ENCODE measurements at places on chromosomes 4 and X.
A peak's percentile ranks its signal among the peaks of the same experiment; 100 is the strongest.

- DNase-seq = no peak
Measured at GRCh38 chrX:127207326-127207725, 387.8 kb downstream of the PRR32 start.

GRCh38 chr4:53313510-53313909 lies 52.4 kb downstream of the SCFD2 start:
- DNase-seq = no peak

DNA sequence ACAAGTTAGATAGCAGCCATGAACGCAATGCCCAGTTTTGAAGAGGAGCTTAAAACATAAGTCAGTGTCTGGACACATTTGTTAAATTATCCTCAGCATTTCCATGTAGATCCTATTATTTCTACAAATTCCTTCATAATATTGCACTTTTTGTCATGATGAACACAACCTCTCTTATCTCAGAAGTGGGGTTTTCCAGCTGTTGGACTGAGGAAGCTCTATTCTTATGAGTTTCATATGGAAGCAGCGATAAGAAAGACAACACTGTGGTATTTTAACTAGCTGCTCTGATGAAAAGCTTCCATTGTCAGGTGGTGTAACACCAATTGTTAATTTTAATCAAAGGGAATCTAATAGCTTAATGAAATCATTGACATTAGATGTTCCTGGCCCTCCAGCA lies 308.7 kb downstream of the GBA3 start:
- DNase-seq = no peak

DNA sequence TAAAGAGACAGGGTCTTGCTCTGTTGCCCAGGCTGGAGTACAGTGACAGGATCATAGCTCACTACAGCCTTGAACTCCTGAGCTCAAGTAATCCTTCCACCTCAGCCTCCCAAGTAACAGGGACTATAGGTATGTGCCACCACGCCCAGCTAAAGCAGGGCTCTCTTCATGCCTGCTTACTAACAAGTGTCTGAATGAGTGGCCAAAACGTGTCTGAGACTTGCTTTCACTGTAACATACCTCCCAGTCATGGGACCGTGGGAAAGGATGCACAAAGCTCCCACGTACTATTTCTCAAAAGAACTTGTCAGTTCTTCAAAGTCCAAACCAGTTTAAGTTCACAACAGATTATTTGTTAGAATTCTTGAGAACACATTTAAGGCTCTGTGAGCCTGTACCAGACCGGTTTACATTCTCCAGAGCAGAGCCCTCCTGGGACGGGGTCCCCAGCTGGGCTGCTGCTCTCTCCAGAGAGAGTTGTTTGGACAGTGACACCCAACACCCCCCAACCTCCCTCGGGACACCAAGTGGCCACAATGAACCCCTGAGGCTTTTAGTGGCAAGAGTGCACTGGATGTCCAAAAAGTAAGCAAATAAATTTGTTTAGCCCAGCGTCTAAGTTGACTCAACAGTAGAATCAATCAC lies 24.1 kb downstream of the SH3KBP1 start:
- no peak for DNase-seq

- no peak for DNase-seq
Measured at GRCh38 chr4:5956285-5957021, 61.8 kb downstream of the C4orf50 start.

DNA sequence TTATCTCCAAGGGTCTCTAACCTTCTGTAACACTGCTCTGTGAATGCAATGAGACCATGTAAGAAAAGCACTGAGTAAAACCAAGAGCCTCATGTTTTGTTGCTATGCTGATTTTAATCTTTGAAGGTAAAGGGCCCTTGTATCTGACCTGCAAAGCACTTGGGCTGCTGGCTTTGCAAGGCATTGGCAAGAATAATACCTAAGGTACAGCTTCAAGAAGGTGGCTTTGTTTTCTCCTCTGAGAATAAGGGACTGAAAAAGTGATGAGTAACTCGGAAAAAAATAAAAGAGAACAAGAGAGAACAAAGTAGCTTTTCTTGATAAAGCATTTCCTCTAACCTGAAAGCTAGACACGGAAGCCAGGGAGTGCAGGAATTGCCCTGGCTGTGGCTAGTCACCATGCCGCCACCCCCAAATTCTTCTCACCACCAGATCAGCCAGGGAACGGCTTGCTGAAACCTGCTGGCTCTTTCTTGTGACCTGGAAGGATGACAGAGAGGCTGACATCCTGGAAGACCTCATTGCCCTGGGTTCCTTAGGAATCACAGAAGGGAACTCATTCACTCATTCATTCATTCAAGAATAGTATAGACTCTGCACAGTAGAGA lies 41.8 kb upstream of the HS3ST1 start:
- no peak for DNase-seq

GRCh38 chr4:124997124-124997523 lies 284.6 kb upstream of the ANKRD50 start:
- no peak for DNase-seq

- DNase-seq = no peak
Measured at GRCh38 chrX:38335382-38335781, 8.1 kb upstream of the RPGR start.

- no peak for DNase-seq
Measured at GRCh38 chrX:148316446-148316845, 184.0 kb upstream of the AFF2 start.

- DNase-seq = no peak
Measured at GRCh38 chr4:56958111-56958517, 19.3 kb downstream of the NOA1 start.

DNA sequence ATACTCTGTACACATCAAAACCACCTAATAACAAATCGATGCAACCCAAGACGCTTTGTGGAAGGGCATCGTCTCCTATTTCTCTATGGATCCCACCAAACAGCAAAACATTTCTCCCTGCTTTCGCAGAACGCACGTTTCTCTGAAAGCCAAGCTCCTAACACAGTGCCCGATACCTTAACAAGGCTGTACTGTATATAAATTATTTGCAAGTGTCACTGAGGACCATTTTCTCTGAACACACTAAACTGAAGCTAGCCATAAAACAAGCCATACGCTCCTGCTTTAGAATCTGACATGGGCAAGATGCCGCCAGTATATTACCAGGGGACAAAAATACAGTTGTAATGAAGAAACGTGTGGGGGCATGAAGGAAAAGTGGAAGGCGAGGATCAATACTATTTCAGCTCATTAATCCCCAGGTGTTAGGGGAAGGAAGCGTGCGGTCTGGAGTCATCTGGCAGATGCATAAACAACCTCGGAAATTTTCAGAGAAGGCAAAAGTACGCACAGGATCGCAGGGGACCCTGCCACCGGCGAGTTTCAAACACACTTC lies 703 bp downstream of the KCNIP4 start:
- no peak for DNase-seq

DNA sequence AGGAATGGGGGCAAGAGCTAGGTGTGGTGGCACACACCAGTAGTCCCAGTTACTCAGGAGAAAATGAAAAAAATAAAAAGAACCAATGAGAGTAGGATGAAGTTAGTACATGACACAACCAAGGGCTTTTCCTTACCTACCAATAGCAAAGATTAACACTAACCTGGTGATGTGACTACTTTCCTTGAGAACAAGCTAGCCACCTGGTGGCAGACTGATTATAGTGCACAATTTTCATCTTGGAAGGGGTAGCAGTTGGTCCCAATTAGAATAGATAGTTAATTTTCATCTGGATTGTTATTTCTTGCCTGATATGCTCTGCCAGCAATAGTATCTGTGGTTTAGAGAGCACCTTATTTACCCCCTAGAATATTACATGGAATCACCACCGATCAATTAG lies 1216.8 kb upstream of the PABPC4L start:
- DNase-seq = no peak

GRCh38 chrX:13891377-13892140 lies 74.7 kb upstream of the GPM6B start:
- no peak for DNase-seq

DNA sequence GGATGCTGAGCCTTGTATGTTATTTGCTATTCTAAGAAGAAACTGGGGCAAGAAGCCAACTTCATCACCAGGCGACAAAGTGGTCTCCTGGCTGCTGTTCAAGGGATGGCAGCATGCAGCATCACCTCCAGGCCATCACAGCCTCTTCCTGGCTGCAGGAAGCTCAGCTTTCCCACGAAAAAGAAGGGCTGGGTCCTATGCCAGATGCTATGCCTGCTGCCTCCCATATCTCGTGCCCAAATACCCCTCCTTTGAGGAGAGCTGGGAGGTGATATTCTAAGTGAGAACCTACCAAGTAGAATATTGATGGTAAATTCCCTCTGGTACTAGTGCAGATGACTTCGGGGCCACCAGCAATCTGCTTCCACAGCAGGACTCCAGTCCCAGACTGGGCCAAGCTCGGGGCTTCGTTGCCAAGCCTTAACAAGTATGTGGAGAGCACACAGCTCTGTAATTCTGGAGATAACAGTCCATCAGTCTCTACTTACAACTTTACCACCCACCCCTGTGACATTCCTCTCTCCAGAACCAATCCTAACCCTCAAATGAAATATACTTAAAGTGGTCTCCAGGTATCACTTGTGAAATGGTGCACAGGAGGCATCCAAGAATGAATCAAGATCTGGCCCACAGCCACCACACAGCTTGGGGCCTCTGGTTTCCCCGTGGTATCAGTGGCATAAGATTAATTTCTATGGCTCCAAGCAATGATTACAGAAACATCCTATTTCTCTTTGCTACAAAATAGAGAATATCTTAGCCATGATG lies 149.3 kb downstream of the PALLD start:
- DNase-seq = no peak

- DNase-seq = peak; percentile 31
Measured at GRCh38 chr4:99816545-99817308, at the start of gene DAPP1. DAPP1 (plus strand) TSS chr4:99816827; CDS start chr4:99816914, 87 bp downstream.

DNA sequence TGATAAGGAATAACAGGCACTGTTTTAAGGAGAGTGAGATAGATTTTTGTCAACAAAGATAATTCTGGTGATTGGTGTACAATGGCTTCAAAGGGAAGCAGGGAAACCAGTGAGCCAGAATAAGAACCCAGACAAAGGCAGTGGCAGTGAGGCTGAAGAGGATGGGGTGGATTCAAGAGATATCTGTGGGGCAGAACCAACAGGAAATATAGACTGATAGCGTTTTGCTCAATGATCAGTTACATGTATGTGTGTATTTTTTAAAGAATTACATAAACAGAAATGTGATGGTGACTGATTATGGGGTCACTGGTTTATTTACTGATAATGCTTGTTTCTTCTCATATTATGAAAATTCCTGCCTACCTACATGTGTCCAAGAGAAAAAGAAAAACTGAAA lies 66.4 kb downstream of the AMMECR1 start:
- DNase-seq = no peak

DNA sequence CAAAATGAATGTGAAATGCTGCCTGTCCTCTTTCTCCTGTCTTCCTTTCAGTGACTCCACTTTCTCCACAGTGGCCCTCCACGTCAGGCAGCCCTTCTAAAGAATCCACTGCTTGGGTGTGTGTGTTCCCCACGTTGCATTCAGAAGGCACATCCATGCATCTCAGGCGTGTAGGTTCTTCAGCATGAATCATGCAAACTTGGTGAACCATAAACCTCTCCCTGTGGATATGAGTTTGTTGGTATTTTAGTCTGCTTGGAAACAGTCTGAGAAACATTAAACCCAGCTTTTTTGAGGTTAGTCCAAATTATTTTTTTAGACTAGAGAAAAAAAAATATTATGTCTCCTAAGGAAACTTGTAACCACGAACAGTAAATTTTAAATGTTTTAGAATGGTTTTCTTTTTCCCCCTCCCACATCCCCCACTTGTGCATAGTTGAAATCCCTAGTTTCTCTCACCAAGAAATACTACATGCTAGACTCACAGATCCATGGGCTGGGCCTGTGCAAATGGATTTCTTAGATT lies 251.6 kb downstream of the CBR4 start:
- DNase-seq = no peak

DNA sequence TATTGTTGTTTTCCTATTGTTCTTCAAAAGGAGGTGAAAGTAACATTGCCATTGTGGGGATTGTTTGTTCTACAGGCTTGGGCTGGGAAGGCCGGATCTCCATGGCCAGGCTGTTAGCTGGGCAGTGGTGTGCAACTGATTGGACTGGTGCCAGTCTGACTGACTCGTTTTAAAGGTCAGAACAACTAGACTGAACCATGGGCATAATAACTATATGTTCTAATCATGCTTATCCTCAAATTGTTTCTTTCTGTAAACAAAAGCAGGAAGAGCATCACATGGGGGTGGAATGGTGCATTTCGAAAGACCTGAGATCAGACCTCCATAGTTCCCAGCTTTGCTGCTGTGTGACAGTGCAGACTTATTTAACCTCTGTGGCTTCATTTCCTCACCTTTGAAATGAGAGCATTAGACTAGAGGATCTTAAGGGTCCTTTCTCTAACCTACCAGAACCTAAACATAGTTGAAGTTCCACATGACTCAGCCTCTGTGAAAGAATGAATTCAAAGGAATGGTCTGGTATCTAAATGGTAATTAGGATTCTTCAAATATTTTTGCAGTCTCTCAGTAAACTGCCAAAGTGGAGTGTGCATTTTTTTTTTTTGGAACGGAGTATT lies 66.7 kb upstream of the PGRMC2 start:
- no peak for DNase-seq

DNA sequence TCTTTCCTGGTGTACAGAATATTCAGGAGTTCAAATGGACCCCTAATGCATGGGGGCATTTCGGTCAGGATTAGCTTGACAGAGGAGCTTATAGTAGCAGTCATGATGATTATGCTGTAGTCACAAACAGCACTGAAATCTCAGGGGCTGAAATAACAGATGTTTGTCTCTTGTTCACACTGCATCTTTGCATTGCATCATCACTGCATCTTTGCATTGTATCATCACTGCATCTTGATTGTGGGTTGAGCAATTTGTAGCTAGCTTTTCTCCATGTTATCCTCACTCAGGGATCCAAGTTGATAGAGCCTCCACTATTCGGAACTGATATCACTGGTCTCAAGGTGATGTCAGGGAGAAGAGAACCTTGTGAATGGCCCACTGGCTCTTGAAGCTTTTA lies 160.9 kb downstream of the GATB start:
- no peak for DNase-seq

DNA sequence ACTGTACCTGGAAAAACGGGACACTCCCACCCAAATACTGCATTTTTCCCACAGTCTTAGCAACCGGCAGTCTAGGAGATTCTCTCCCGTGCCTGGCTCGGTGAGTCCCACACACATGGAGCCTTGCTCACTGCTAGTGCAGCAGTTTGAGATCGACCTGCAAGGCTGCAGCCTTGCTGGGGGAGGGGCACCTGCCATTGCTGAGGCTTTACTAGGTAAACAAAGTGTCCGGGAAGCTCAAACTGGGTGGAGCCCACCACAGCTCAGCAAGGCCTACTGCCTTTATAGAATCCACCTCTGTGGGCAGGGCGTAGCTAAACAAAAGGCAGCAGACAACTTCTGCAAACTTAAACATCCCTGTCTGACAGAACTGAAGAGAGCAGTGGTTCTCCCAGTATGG lies 205.2 kb downstream of the CHIC1 start:
- no peak for DNase-seq
